AG10803 (cell line): ENCODE measurements at places on chromosomes 12 and 14.

DNA sequence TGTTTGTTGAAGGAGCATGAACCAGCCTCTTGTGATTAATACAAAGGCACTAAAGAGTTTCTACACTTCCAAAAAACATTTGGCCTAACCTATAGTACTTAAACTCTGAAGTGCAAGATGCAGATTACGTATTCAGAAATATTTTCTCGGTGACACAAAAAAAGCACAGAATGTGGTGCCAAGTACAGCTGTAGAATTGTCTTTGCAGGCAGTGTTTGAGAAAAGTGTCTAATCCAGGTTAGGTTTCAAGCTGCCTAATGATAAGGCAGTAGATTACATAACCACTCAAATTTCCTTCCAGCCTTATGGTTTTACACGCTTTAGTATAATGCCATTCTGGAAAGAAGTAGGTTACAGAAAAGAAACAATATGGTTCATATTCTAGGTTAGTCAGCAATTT lies 205.2 kb downstream of the KLHL28 start:
- DNase-seq: no peak

DNA sequence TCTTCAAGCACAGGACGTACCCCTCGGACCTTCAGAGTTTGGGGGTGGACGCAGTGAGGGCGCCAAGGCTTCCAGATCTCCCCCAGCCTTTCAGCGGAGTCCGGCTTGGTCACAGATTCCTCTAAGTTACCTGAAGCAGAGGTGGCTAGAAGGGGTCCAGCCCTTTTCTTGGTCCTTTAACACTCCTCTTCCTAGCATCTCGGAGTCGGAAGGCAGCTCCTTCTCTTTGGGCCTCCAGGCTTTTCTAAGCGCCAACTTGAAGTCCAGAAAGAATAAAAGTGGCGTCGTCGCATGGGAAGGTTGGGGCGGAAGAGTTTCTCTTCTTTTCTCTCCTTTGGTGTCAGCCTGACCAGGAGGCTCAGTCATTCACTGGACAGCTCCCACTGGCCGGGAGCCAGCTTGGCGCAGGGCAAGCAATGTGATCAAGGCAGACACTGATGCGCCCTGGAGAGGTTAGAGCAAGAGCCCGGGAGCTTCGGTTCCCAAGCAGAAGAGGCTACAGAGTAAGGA lies 9.6 kb downstream of the OR6S1 start:
- peak; percentile 57 for DNase-seq

DNA sequence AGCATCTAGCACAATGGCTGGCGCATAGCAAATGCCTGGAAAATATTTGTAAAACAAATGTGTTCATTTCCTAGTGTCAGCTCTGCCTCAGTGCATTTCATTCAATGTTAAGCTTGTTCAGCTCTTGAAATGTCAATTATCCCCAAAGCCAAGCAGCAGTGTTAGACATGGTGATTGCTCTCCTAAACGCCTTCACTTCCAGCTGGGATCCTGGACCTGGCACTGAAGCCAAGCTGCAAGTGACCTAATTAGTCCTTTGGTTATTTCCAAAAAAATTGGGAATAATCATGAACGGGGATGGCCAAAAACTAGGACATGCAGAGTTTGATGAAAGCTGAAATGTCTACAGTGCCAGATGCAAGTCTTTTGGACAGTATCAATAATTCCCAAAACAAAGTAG lies 54.9 kb upstream of the MDGA2 start:
- DNase-seq: no peak

GRCh38 chr12:24948420-24948756 lies 513 bp downstream of the BCAT1 start:
- peak; percentile 52 for DNase-seq

DNA sequence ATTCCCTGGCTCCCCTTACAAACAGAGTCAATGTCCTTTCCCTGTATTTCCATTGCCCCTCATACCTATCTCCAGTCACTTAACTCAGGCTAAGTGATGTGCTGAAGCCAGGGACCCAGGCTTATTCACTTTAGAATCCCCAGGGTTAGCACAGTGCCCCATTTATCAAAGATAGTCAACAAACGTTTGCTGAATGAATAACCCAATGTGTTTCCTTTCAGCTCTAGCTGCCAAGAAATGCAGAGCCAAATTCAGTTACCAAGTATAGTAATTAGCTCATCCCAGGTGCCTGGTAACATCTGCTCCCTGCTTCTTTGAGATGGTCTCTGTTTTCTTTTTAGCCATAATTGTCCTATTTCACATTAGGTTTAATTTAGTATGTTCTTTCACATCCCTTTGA lies 189.5 kb downstream of the PHLDA1 start:
- no peak for DNase-seq

- DNase-seq: no peak
Measured at GRCh38 chr12:81520064-81520945, 238.8 kb downstream of the PPFIA2 start.

GRCh38 chr12:72330301-72330700 lies 58.1 kb downstream of the TRHDE start:
- DNase-seq: no peak

- no peak for DNase-seq
Measured at GRCh38 chr12:76697849-76698248, 66.1 kb upstream of the ZDHHC17 start.

GRCh38 chr12:26848156-26848825 lies 15.3 kb upstream of the ITPR2 start:
- DNase-seq: peak; percentile 50

- DNase-seq: no peak
Measured at GRCh38 chr14:22096514-22096895, 422.9 kb upstream of the OR4E1 start.

- DNase-seq: no peak
Measured at GRCh38 chr14:24398653-24399446, at the start of gene NYNRIN. Gene NYNRIN (plus strand): TSS chr14:24399003. CDS start chr14:24399247, 244 bp downstream.

GRCh38 chr14:100142073-100143040 lies 17.1 kb downstream of the DEGS2 start:
- no peak for DNase-seq

- no peak for DNase-seq
Measured at GRCh38 chr12:13794706-13795105, 186.7 kb downstream of the GRIN2B start.

DNA sequence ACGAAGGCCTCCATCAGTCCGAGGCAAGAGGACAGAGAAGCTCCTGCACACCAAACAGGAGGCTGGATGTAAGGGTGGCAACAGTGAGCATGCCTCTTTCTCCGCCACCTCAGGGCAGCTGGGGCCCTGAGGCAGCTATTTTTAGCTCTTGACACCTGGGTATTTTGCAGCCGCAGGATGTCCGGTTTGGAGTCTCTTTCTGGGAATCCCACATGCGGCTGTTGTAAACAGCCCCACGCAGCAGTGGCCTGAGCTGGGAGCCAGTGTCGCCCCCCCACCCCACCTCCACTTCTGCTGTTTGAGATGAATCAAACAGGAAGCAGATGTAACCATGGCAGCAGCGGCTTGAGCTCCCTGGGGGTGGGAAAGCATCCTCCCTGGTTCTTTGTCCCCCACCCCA lies 11.7 kb downstream of the HDAC7 start:
- no peak for DNase-seq

GRCh38 chr14:85463512-85463911 lies 66.4 kb upstream of the FLRT2 start:
- no peak for DNase-seq

GRCh38 chr14:58987591-58987990 lies 200.9 kb upstream of the DAAM1 start:
- DNase-seq: no peak

DNA sequence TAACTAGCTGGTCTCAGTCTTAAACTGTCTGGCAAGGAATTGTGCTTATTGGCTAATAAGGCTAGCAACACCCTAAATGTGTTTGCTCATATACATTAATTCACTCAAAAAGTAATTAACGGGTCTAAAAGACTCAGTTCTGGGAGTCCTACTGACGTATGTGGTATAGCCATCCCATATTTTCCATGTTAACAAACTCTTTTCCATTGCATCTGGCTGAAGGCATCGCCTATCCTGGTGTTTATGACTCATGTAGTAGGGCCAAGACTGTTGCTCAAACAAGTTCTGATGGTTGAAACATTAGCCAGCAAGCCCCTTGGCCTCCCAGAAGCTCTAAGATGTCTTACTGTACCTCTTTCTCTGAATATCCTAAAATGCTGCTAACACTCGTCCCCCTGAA lies 98.5 kb downstream of the PHLDA1 start:
- peak; percentile 84 for DNase-seq

DNA sequence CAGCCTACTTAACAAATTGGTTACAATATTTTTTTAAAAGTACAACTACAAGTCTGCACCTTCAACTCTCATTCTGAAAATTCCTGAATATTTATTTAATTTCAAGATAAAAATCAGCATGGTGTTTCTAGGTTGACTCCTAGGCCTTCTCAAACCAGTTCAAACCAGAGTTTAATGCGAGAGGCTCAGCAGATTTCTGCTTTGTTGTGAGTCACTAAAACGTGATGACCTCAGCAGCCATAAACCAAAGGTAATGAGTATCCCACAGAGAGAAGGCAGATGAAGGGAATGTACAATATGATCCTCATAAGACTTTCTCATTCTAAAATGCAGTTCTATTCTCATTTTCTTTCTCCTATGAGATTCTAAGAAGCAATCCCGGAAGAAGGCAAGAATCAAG lies 1.5 kb downstream of the PRDM4 start:
- peak; percentile 80 for DNase-seq

DNA sequence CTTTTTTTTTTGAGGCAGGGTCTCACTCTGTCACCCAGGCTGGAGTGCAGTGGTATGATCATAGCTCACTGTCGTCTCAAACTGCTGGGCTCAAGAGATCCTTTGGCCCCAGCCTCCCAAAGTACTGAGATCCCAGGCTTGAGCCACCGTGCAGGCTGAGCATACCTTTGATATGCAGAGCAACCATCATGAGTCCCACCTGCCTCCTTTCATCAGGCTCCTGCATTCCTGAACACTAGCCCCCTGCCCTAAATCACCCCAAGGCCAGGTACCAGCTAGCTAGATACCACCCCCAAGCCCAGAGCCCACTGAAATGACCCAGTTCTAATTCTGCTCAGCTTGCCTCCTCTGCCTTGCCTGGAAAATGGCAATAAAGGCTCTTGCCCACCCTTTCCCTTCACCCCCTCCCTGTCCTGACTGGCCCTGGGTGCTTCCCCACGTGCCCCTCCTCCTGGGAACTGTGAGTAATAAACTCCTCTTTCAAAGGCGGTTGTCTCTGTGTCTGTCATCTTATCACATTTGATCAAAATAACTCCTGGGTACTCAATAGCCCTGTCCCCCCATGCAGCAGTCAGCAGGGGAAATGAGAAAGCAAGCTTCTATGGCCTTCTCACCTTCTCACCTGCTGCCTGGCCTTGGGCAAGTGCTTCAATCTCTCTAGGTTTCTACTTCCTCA lies 6.4 kb upstream of the BRF1 start:
- no peak for DNase-seq

- DNase-seq: no peak
Measured at GRCh38 chr12:53532524-53533445, 25.5 kb upstream of the NPFF start.

DNA sequence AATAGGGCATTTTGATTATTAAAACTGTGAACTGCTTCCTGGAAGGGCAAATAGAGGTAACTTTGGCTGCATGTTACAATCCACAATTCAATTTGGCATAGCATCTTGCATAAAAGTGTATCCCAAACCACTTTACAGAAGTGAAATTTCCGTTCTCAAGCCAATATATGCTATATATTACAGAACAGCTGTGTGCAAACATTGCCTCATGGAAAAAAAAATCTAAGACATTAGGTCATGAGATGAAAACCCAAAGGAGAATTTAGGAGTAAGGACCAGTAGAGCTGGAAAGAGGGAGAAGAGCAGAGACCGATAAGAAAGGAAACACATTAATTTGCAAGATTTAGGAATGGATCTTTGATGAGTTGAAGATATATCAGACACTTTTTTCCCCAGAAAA lies 239.2 kb downstream of the PAX9 start:
- DNase-seq: no peak

DNA sequence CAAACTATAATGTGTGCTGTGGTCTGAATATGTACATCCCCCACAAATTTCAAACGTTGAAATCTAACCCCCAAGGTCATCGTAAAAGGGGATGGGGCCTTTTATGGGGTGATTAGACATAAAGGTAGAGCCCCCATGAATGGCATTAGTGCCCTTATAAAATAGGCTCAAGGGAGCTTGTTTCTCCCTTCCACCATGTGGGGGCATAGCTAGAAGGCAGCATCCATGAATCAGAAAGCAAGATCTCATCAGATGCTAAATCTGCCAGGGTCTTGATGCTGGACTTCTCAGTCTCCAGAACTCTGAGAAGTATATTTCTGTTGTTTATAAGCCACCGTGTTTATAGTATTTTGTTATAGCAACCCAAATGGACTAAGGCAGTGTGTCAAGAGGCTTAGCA lies 33.4 kb upstream of the IGF1 start:
- DNase-seq: peak; percentile 21

DNA sequence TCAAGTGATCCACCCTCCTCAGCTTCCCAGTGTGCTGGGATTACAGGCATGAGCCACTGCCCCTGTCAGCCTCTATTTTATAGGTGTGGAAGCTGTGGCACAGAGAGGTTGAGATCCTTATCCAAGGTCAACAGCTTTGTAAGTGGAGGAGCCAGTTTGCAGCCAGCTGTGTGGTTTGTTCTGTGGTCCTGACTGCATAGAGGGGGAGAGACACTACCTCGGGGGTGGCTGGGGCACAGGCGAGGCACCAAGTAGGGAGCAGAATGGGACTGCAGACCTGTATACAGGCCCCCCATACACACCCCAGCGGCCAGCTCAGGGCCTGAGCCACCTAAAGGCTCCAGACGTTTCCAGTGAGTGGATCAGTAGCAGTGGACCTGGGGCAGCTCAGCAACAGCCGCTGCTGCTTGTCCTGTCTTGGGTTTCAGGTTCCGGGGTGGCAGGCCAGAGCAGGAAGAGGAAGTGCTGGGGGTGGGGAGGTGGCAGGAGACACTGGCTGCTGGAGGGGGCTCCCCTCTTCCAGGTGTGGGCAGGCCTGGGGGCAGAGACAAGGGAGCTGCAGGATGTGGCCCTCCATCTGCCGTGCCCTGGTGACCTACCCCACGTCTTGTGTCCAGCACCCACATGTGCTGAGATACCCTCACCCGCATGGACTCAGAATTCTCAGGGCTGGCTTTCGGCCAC lies 11.0 kb downstream of the ORAI1 start:
- DNase-seq: no peak

GRCh38 chr12:64733857-64734256 lies 25.3 kb downstream of the GNS start:
- DNase-seq: peak; percentile 15

DNA sequence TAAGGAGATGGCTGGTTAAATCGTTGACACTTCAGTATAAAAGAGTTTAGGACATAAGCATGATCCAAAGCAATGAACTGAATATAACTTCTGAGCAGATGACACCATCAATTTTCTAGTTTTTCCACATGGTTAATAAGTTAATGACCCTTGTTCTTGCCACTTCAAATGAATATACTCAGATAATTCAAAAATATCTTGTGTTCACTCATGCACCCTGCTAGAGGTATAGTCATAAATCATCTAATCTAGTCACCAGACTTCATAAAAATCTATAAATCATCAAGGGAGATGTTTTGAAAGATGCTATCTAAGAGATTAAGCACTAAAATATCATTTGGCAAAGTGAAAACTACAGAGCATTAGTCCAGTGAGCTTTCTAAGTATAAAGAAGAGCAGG lies 131.9 kb downstream of the MDGA2 start:
- no peak for DNase-seq

GRCh38 chr14:90600619-90601018 lies 203.8 kb downstream of the CALM1 start:
- DNase-seq: no peak
